ENCODE measurements at places on chromosomes 7 and 10.
A peak's percentile ranks its signal among the peaks of the same experiment; 100 is the strongest.

GRCh38 chr10:113520690-113521474, 32.0 kb upstream of the HABP2 start:
- no peak for DNase-seq

GRCh38 chr7:26900251-26900650, 35.9 kb upstream of the SKAP2 start:
- DNase-seq, result peak; percentile 13

DNA sequence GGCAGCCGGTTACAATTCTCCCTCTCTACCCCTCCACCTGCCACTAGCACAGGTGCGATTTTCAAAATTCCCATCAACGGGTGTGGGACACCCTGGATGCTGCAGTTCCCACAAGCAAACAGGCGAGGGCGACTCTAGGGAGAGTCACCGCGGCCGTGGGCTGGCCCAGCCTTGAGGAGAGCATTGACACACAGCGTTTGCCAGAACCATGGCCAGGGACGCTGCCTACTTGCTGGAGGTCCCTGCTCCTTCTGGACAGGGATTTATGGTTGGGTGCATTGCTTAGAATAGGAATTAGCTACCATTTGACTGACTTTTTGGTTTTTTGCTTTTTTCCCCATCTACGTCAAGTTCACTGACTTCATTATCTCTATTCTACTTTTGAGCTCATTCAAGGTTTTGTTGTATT, 19.0 kb upstream of the CLDN4 start:
- DNase-seq, result peak; percentile 24

DNA sequence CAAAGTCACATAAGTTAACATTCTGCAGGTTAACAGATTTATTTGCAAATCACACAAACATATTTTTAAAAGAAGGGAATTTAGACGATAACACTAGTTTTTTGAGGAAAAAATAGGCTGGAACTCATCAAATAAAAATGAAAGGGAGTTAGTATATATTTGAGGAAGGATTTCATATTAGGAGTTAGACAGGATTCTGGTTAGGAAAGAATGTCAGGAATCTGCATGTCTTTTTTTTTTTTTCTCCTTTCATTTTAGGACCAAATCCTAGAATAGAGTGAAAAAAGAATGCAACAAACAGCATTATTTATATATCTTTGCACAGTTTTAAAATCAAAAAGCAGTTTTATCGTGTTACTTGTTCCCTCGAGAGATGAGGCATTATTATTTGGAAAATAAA, 8.9 kb upstream of the TRDMT1 start:
- DNase-seq, result no peak

DNA sequence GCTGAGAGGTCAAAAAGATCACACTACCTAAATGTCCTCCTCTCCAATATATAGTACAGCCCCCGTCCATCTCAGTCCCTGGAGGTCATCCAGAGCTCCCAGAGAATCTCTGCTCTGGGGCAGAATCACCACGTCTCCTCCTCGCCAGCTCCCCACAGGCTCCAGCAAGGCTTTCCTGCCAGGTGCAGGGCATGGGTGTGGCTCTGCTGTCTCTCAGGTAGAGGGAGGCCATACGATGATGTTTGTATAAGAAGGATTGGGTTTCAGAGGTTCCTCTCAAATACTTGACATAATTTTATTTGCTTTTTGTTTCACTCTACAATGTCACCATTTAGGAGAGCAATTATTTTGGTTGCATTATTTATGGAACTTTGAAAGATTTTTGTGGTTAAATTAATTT, 98.3 kb upstream of the PRSS58 start:
- DNase-seq, result peak; percentile 76

- no peak for DNase-seq
Observed at GRCh38 chr10:114307731-114308130, 68.7 kb downstream of the VWA2 start.

GRCh38 chr7:14020339-14020900, 31.0 kb upstream of the ETV1 start:
- no peak for DNase-seq

Data from NCI-H2171 (cell line).